ENCODE measurements at places on chromosomes 5 and 9.

- DNase-seq = peak; percentile 82
These were observed 923 bp upstream of the PLK2 start for GRCh38 chr5:58460732-58461286.

- no peak for DNase-seq
These were observed 38.8 kb upstream of the ANKRD33B start for GRCh38 chr5:10525124-10525495.

- no peak for DNase-seq
These were observed 46.5 kb downstream of the CXXC5 start for GRCh38 chr5:139694556-139695177.

DNA sequence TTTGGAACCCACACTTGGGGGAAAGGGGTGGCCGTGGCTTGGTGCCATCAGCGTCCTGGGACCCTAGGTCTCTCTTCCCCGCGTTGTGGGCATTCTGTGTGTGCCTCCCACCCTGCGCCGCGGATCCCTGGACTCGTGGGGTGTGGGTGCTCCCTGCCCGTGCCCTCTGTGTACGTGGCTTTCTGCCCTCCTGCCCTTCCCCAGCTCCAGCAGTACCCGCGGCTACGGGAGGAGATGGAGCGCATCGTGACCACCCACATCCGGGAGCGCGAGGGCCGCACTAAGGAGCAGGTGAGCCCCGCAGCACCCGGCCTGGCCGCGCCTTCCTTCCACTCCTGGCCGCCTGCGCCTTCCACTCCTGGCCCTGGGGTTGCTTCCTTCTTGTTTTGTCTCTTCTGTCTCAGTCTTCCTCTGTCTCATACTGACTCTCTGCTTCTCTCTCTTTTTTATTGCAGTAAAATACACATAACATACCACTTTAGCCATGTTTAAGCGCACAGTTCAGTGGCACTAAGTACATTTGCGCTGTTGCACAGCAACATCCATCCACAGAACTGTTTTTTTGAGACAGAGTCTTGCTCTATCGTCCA, 30.7 kb downstream of the DNM1 start:
- DNase-seq = no peak

DNA sequence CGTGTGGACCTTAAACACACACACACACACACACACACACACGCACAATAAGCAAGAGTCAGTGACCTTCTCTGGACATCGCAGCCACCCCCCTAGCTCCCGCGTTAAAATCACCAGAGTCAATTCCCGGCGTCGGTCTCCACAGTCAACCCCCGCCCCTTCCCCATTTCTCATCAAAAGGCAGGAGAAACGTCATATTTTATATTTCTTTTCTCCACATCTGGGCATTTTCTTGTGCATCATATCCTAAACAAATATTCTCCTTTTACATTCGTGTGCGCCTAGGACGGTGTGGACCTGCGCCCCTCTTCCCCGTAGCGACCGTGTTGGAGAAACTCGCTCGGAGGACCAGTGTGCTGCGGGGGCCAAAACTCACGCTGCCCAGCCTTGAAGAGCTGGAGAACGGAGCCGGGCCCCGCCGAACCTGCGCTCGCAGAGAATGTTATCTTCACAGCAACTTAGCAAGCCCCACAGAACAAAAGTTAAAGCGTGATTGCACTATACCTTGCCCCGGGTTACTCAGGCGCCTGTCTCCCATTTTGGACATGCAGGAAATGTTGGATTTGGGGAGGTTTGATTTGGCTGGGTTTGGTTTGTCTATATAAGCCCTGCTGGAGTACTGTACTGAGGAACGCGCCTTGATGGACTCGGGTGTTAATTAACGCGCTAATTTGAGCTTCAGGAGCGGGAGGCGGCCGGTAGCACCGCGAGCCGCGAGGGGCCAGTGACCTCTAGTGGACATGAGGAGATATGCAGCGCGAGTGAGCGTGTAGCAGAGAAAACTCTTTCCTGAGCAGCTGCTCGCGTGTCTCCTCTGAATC, 192.4 kb downstream of the MEF2C start:
- peak; percentile 44 for DNase-seq

DNA sequence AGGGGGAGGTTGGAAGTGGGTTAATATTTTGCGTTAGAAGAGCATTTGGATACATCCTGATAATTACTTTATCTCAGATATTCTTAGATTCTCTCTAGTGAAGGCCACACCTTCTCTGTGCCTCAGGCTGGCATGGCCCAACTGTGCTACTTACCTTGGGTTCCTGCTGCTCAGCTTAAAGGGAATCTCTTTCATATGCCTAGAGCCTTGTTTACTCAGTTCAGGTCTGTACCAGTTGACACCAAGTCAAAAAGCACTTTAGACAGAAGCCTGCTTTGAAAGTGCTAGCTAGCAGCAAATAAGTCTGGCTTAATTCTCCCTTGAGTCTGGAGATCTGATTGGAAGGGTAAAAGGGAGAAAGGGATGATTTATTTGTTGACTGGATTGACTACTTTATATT, 74.8 kb downstream of the GHR start:
- DNase-seq = no peak

DNA sequence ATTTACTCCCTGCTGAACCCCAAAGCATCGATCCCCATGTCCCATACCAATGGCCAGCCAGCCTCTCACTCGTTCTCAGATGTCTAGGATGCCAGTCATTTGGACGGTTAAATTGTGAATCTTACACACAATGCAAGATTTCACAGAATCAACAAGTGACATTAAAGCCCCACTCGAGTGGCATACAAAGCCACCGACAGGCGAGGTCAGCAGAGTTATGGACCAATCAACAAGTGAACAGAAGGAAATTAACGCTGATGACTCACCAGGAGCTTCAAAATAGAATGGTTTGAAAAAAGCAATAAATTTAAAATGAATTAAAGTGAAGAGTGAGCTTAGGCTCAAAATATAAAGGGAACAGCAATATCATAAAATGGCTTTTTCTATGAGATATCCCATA, 8.2 kb upstream of the RUFY1 start:
- DNase-seq = no peak

DNA sequence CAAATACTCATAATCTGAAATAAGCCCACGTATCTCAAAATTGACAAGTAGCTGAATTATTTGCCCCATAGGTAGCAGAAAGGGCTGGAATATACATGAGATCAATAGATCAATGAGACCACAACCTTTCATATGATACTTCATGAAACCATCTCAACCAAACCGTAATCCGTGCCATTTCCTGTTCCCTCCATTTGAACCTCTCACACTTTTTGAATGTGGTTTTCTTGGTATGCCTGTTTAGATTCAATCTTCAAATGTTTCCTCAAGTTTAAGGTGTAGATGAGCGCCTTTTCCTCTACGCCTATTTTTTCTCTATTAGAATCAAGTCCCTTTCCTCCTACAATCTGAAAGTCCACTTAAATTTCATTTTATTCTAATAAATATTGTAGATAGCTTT, 805.5 kb downstream of the EFNA5 start:
- DNase-seq = no peak

- no peak for DNase-seq
These were observed 34.1 kb downstream of the HMGXB3 start for GRCh38 chr5:150034662-150035061.

DNA sequence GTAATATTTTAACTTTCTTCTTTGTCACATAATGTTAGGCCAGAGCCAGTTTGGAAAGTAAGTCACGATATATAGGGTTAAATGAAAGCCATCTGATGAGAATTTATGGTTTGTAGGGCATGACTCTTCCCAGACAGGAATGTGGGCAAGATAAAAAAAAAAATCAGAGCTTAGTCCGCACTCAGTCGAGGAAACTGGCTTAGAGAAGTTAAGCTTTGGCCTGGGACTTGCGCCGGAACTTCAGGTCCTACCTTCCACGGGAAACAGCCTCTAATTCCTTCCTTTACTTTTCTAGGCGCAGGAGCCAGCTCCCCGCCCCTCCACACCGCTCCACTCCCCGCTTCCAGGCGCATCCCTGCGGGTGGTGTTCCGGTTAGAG, 475 bp downstream of the DDX31 start:
- DNase-seq = no peak

DNA sequence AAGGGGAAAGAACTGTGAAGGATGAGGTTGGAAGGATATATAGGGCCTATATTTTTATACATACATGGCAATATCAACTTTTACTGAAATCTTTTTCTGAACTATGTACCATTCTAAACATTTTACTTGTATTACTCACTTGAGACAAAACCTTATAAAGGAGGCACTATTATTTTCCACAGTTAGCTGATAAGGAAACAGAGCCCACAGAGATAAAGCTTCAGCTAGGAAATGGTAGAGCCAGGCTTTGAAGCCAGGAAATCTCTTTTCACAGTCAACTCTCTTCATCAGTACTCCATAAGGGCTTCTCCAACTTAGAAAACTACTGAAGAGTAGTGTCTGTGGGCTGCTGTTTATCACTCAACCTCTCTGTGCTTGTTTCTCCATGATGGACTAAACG, 613.7 kb downstream of the PRELID2 start:
- DNase-seq = no peak

GRCh38 chr9:131709771-131710431, 30.0 kb downstream of the RAPGEF1 start:
- DNase-seq = no peak

GRCh38 chr5:179185941-179186411, 125.8 kb downstream of the ZNF354C start:
- no peak for DNase-seq

DNA sequence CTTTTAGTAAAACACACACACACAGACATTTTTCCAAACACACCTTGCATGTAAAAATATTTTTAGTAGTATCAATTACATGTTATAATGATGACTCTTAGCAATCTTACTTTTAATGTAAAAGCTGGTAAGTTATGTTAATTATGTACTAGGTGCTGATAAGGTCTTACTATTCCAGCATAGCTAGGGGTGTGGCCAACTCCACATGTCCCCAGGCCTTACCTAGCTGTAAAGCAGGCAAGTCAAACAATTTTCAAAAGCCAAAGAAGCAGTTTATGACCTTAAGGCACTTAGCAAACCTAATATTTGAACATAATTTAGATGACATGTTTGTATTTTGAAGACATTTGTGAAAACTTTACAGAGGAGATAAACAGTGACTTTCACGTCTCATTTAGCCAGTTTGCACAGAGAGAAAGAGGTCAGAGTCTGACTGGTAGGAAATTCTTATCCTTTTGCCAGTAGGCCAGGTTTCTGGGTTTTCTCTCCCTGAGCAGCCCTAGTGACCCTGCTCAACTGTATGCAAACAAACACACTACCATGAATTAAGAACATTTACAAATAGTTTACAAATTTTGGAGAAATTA, 26.5 kb upstream of the GPX3 start:
- DNase-seq = no peak

DNA sequence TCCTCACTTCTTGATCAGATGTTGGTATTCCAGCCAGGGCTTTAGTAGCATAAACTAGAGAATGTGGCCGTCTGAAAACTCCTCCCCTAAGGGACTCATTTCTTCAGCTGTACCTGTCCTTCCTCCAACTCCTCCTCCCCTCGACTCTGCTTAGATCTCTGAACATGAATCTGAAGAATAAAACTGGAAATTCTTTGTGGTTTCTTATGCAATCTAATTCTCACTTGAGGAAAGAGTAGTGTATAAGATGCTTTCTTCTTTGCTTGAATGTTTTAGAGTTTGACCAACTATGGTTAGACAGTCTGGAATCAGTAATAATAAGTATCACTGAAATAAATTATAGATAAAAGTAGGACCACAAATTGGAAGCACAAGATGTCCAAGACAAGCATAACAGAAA, 128.5 kb downstream of the LRRC70 start:
- DNase-seq = no peak

- no peak for DNase-seq
These were observed 55.1 kb upstream of the CCDC112 start for GRCh38 chr5:115351356-115352195.

- no peak for DNase-seq
These were observed 961.3 kb upstream of the CTNND2 start for GRCh38 chr5:12865529-12865928.

DNA sequence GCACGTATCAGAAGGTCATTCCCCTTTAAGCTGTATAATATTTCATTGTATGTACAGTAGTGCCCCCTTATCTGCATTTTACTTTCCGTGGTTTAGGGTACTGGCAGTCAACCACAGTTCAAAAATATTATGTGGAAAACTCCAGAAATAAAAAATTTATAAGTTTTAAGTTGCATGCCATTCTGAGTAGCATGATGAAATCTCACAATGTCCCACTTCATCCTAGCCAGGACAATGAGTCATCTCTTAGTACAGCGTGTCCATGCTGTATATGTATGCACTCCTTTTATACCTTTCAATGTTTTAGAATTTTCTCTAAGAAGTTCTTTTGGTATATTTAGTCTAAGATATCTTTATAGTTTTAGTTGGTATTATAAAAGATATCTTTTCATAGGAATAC, 115.0 kb upstream of the HAND1 start:
- no peak for DNase-seq

- DNase-seq = no peak
These were observed at the start of gene CNTFR for GRCh38 chr9:34589636-34590380. Gene CNTFR (minus strand): TSS chr9:34589724. CDS start chr9:34568981, 20,743 bp downstream.

DNA sequence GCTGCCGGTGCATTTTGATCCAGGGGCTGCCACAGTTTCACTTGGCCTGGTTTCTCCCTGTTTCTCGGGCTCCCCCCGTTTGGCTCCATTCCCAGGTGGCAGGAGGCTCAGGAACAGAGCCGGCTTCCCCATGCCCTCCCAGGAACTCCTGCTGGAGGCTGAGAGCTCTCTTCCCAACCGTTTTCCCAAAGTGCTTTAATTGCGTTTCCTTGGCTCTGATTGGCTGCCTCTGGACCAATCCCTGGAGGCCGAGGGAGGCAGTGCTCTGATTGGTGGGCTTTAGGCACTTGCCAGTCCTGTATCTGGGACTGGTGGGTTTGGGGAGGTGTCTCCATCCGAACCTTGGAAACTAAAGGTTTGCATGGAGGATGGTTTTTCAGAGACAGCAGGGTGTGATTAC, 4.9 kb downstream of the TSPAN17 start:
- DNase-seq = no peak

- no peak for DNase-seq
These were observed 41.3 kb downstream of the LRSAM1 start for GRCh38 chr9:127492616-127493015.

DNA sequence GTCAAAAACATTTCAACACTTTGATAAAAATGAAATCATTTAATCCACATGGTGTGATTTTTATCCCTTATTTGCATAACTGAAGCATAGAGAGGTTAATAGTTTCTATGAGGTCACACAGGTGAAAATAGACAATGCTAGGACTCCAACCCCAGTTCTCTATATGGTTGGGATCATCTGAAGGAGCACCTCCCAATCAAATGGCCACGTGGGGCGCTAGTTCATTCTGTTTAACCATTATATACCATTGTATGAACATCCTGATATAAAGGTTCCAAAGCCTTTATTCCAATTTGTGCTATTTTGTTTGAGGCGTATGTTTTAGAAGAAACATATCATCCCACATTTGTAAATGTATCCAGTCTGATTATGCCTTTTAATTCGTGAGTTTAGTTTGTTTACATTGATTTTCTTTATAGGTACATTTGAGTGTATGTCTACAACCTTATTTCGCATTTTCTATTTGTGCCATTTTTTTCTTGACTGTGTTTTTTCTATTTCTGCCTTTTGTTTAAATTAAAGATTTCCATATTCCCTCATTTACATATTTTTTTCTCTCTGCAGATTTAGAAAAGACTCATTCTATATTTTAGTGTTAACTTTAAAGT, 1092.0 kb downstream of the MAT2B start:
- DNase-seq = no peak

GRCh38 chr9:121984726-121985402, 108.2 kb downstream of the TTLL11 start:
- no peak for DNase-seq

- no peak for DNase-seq
These were observed 12.6 kb upstream of the TMEM38B start for GRCh38 chr9:105681724-105682123.
